SK-MEL-5 (cell line): ENCODE measurements at places on chromosomes 3 and 15. TPM values are rescaled to one million over a fixed set of nuclear protein-coding genes. Genes with fewer than 3 reads are reported as not detected.

The THAP10 gene
- 0.48 and 0.80 TPM in 2 replicates for total RNA-seq

The FBLN2 gene
- 0.51 and 1.8 TPM in 2 replicates for total RNA-seq

The TUSC7 gene
- not detected in 2 replicates for total RNA-seq

The NOP10 gene
- total RNA-seq: 388 and 392 TPM in 2 replicates

GRCh38 chr15:92807971-92808571 is 92.1 kb upstream of the CHD2 start:
- DNase-seq: peak; percentile 34

DNA sequence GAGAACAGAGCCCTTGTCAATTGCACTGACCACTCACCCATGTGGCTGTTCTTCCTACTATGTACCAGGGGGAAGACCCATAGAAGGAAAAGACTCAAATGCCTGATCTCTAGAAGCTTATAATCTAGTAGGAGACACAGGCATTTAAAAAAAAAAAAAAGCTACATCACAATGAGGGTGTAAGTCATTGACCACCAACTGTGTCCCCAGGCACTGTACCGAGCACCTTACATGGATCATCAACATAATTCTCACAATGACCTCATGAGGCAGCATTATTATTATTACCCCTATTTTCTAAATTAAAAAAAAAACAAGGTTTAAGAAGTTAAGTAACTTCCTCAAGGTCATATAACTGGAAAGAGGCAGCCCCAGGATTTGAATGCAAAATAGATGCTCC is 247.4 kb downstream of the SHOX2 start:
- no peak for DNase-seq

- no peak for DNase-seq
Observed at GRCh38 chr3:177106184-177106583, 91.1 kb downstream of the TBL1XR1 start.

DNA sequence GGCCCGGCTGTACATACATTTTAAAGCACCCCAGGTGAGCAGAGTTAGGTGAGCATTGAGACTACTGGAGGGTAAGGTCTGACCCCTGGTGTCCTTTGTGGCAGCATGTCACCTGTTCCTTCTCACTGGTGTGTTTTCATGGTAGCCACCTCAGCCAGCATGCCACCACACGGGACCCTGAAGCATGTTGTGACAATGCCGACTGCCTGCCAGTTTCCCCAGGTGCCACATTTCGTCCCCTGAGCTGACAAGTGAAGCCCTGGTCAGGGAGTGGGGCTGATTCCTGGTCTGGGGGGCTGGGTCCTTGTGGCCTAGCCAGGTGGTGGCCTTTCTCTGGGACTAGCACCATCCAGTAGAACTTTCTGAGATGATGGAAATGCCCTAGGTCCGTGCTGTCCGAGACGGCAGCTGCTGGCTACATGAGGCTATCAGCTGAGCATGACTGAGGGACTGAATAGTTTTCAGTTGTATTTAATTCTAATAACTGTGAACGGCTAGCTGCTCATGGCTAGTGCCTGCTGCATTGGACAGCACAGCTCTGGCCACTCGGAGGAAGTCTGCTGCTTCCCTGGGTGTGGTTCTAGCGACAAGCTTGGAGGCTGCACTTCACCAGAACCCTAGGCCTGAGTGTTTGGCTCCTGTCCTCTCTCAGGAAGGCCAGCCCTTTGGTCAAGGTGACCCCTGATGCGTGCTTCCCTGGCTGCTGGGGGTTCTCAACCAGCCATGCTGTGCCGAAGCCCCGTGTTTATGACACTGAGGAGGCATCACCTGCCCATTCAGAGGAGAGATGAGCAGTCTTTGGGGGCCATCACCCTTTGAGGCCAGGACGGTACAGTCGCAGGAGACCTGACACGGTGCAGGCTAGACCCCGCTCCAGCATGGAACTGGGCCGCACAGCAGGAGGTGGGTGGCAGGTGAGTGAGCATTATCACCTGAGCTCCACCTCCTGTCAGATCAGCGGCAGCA is 3.9 kb downstream of the C3orf22 start:
- no peak for DNase-seq
